GM23338 (cell line): ENCODE measurements at places on chromosomes 1 and 21. TPM values are rescaled to one million over a fixed set of nuclear protein-coding genes. Genes with fewer than 3 reads are reported as not detected.

- no peak overlapping the region for H3K4me3 ChIP-seq
- DNase-seq = no peak
- no peaks in the 10 kb centered on the region for H3K27me3 ChIP-seq
- H3K4me1 ChIP-seq = no peaks in the 10 kb centered on the region
Observed at GRCh38 chr1:25126562-25126961, 105.7 kb downstream of the SYF2 start.

DNA sequence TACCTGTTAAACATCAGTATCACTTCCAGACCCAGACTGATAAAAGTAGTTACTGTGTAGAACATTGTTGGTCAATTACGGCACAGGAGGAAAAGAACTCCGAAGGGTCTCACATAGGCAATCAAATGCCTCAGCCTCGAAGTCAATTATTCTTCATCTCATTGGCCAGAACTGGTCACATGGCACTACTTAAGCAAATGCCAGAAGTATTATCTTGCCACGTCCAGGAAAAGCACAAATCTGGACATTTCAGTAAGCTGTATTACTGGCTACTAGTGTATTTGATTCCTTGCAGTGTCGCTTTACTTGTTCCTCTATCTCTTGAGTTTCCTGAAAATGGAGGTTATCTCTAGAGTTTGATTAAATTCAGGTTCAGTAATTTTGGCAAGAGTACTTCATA, 24.4 kb downstream of the DIO1 start:
- no peak for DNase-seq
- peaks cover 22% of the 10 kb centered on the region for H3K4me1 ChIP-seq
- no peaks in the 10 kb centered on the region for H3K27me3 ChIP-seq
- H3K36me3 ChIP-seq = 0 out of 2 replicates have a peak, but pooled peaks cover 3% of the 10 kb centered on the region
- H3K4me3 ChIP-seq = no peak overlapping the region
- H3K27ac ChIP-seq = no peak overlapping the region

GRCh38 chr1:165678509-165678908, 19.9 kb downstream of the ALDH9A1 start:
- DNase-seq = no peak
- H3K4me1 ChIP-seq = no peaks in the 10 kb centered on the region
- peaks cover 22% of the 10 kb centered on the region for H3K36me3 ChIP-seq
- H3K27me3 ChIP-seq = no peaks in the 10 kb centered on the region
- H3K4me3 ChIP-seq = no peak overlapping the region

DNA sequence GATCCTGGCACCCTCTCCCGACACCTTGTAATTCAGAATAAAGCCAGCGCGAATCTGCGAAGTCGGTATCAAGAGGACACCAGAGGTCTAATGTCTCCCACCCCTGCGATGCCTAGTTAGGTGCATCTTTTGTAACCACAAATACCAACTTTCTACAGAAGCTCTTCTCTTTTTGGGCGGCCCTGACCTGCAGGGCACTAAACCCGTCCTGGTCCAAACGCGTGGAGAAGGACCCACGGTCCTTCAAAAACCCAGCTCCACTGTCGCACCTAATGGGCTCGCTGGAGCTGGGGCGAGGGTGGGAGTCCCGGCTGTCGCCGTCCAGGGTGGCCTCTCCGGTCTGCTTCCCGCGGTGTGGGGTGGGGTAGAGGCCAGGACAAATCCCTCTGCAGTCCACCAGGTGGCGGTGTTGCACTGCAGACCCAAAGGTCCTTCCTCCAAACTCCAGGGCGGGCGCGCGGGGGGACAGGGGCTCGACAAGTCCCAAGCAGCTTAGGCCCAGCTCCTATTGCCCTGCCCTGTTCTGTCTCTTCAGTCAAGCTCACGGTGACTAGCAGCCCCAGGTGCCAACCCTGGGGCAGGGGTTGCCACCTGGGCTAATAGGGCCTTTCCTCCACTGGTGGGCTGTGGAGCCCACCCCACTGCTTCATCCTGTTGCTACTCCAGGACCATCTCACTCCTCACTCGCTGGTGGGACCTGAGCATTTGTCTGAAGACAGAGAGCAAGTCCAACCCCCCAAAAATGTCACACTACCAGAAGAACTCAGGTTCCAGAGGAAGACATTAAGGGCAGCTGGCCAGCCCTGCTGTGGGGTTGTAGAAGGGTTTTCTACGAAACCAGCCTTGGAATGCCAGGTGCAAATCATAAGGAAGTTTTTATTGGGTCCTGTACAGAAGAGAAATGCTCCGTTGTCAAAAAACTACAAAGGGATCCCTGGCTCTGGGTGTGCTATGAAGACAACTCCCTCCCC, 2.8 kb downstream of the HES3 start:
- H3K4me3 ChIP-seq = peak overlapping the region; percentile 83
- peaks cover 68% of the 10 kb centered on the region for H3K27me3 ChIP-seq
- 0 out of 2 replicates have a peak overlapping the region, but pooled peaks have one; percentile 32 for H3K27ac ChIP-seq
- DNase-seq = peak; percentile 94

- H3K4me3 ChIP-seq = no peak overlapping the region
- no peaks in the 10 kb centered on the region for H3K4me1 ChIP-seq
- H3K27me3 ChIP-seq = no peaks in the 10 kb centered on the region
- H3K27ac ChIP-seq = no peak overlapping the region
- no peak for DNase-seq
- H3K36me3 ChIP-seq = no peaks in the 10 kb centered on the region
Observed at GRCh38 chr1:52651904-52652303, 18.9 kb downstream of the SHISAL2A start.

DNA sequence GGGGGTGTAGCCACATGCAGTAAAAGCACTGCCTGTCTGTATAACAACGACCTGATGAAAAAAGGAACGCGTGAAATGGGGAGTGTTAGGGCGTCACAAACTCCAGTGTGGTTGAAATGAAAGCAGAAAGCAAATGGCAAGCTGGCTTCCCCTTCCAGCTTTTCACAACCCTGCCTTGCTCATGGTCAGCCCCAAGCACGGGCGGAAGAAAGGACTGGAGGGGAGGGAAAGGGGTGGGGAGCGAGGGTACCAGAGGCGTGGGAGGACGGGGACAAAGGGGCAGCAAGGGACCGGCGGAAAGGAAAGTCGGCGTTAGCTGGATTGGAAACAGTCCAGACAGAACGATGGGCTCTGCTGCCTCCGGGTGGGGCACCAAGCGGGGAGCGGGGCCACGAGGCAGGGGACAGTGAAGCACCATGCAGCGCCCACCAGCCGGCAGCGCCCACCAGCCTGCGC, 9.6 kb downstream of the VPS26C start:
- DNase-seq = peak; percentile 61
- no peaks in the 10 kb centered on the region; the same call in 1 of the 2 replicates for H3K36me3 ChIP-seq
- H3K4me3 ChIP-seq = peak overlapping the region; percentile 64
- H3K4me1 ChIP-seq = peaks cover 11% of the 10 kb centered on the region

- H3K27me3 ChIP-seq = no peaks in the 10 kb centered on the region
- H3K4me3 ChIP-seq = no peak overlapping the region
- no peak for DNase-seq
- H3K4me1 ChIP-seq = no peaks in the 10 kb centered on the region
- H3K36me3 ChIP-seq = no peaks in the 10 kb centered on the region
- H3K27ac ChIP-seq = no peak overlapping the region
Observed at GRCh38 chr1:40606194-40606593, 59.3 kb downstream of the RIMS3 start.

- no peak overlapping the region for H3K4me3 ChIP-seq
- no peaks in the 10 kb centered on the region for H3K4me1 ChIP-seq
- H3K36me3 ChIP-seq = no peaks in the 10 kb centered on the region
- H3K27ac ChIP-seq = no peak overlapping the region
- no peaks in the 10 kb centered on the region for H3K27me3 ChIP-seq
Observed at GRCh38 chr1:87024936-87025540, 110.6 kb downstream of the HS2ST1 start.

DNA sequence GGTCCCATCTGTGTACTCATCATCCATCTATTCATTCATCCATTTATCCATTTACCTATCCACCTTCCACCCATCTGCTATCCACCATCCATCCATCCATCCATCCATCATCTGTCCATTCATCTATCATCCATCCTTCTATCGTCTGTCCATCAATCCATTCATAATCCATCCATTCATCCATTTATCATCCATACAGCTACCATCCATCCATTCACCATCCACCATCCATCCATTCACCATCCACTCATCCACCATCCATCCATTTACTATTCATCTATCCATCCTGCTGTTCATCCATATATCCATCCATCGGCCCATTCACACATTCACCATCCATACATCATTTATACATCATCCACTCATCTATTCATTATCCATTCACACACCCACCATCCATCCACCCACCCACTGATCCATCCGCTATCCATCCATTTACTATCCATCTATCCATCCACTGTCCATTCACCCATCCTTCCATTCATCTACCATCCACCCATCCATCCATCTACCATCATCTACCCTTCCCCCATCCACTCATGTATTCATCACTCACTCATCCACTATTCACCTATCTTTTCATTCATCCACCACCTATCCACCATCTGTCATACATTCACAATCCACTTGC, 96.4 kb downstream of the TRIM11 start:
- no peaks in the 10 kb centered on the region for H3K27me3 ChIP-seq
- no peak overlapping the region for H3K4me3 ChIP-seq
- no peaks in the 10 kb centered on the region for H3K36me3 ChIP-seq
- H3K27ac ChIP-seq = no peak overlapping the region
- no peak for DNase-seq

The SZT2 gene
- 11.8 and 16.1 TPM in 2 replicates for total RNA-seq

The CZIB gene
- 39.5 and 59.8 TPM in 2 replicates for total RNA-seq

The CHRNB2 gene
- total RNA-seq = 3.6 and 5.3 TPM in 2 replicates

The CCDC185 gene
- total RNA-seq = 0.08 and 0.56 TPM in 2 replicates

The DIP2A gene
- total RNA-seq = 34.4 and 36.3 TPM in 2 replicates
